Activated naive CD8-positive, alpha-beta T cell treated with anti-CD3 and anti-CD28 coated beads for 36 hours (primary cell): ENCODE measurements at places on chromosomes 5 and 9.

- H3K4me3 ChIP-seq = no peak overlapping the region
- peaks cover 12% of the 10 kb centered on the region for H3K4me1 ChIP-seq
- H3K27ac ChIP-seq = no peak overlapping the region
- H3K27me3 ChIP-seq = no peaks in the 10 kb centered on the region
Observed at GRCh38 chr9:15529566-15530324, 19.0 kb upstream of the PSIP1 start.

DNA sequence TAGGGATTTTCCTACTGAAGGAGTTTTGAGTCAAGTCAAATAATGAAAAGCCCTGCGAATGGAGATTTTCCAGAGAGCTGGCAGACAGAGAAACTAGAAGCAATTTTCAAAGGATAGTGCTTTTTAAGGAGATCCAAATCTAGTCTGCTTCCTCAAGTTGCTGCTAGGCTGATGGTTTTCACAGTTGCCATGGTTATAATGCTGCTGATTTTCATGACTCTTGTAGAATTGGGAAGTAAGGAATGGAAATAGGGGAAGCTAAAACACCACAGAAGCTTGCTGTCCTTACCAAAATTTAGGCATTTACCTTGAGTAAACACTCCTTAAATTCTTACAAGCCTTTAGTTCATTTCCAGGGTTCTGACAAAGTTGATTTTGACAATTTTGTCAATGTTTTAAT, 30.1 kb upstream of the HAPLN1 start:
- DNase-seq = no peak
- peaks cover 12% of the 10 kb centered on the region for H3K27me3 ChIP-seq
- no peaks in the 10 kb centered on the region for H3K4me1 ChIP-seq
- no peaks in the 10 kb centered on the region for H3K36me3 ChIP-seq
- H3K4me3 ChIP-seq = no peak overlapping the region

DNA sequence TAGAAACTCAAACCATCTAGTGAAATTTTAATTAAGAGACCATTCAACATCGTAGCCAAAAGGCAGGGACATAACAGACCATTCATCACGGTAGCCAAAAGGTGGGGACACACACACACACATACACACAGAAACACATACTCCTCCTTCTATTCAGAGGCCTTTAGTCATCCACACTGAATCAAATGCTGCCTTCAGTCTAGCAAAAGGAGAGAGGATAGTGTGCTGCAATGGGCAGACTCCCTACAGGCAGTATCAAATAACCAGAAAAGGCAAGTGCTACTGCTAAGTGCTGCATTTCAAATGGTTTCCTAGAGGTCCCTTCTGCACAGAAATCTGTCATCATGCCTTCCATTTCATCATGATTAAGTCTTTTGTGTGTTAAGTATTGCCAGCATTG, 303.9 kb downstream of the TRIM32 start:
- DNase-seq = no peak
- H3K4me1 ChIP-seq = no peaks in the 10 kb centered on the region
- H3K27ac ChIP-seq = no peak overlapping the region

GRCh38 chr5:89480406-89481007, 597.5 kb upstream of the MEF2C start:
- H3K27ac ChIP-seq = no peak overlapping the region
- peaks cover 4% of the 10 kb centered on the region for H3K27me3 ChIP-seq
- H3K4me1 ChIP-seq = no peaks in the 10 kb centered on the region
- no peaks in the 10 kb centered on the region for H3K36me3 ChIP-seq
- no peak overlapping the region for H3K4me3 ChIP-seq

DNA sequence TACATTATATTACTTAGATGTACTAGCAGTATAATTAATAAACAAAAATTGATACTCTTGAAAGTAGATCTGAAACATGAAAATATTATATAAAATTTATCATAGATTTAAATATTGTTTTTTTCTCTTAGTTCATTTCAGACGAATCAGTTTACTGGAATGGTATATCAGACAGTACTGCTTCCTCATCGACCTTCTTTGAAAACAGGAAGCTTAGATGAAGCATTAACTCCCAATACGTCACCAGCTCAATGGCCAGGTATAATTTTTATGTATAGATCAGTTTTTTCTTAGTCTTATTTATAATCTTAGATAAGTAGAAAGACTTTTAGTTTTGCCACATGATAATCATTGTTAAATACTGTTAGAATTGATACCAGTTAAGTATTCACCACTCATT, 106.3 kb downstream of the DMXL1 start:
- peaks cover 8% of the 10 kb centered on the region for H3K4me1 ChIP-seq
- H3K27me3 ChIP-seq = no peaks in the 10 kb centered on the region
- H3K4me3 ChIP-seq = no peak overlapping the region
- DNase-seq = no peak
- no peak overlapping the region for H3K27ac ChIP-seq

- H3K4me3 ChIP-seq = no peak overlapping the region
- peaks cover 18% of the 10 kb centered on the region for H3K4me1 ChIP-seq
- no peak for DNase-seq
- peaks cover 26% of the 10 kb centered on the region for H3K27me3 ChIP-seq
- H3K36me3 ChIP-seq = no peaks in the 10 kb centered on the region
- no peak overlapping the region for H3K27ac ChIP-seq
Observed at GRCh38 chr5:95725071-95725820, 5.9 kb upstream of the RHOBTB3 start.

- H3K4me3 ChIP-seq = no peak overlapping the region
- H3K36me3 ChIP-seq = peaks cover 13% of the 10 kb centered on the region
- H3K27me3 ChIP-seq = no peaks in the 10 kb centered on the region
- DNase-seq = no peak
- H3K4me1 ChIP-seq = peaks cover 15% of the 10 kb centered on the region
- H3K27ac ChIP-seq = peak overlapping the region; percentile 61
Observed at GRCh38 chr9:124353166-124353768, 62.0 kb downstream of the PSMB7 start.

GRCh38 chr9:113929634-113930389, 53.7 kb downstream of the ZNF618 start:
- no peak for DNase-seq
- H3K4me3 ChIP-seq = no peak overlapping the region
- no peaks in the 10 kb centered on the region for H3K27me3 ChIP-seq
- H3K36me3 ChIP-seq = no peaks in the 10 kb centered on the region

DNA sequence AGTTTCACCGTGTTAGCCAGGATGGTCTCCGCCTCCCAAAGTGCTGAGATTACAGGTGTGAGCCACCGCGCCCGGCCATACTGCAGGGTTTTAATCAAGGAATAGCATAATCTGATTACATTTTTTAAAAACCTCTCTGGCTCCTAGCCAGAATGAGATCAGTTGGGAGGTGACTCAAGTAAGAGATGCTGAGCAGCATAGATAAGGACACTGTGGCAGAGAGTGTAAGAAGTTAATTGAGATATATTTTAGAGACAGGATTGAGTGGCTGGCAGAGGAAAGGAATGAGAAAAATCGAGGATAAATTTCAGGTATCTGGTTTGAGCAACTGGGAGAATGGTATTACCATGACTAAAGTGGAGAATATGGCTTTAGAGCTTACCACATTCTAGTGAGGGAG, 7.3 kb upstream of the RIGI start:
- no peaks in the 10 kb centered on the region for H3K4me1 ChIP-seq
- H3K27ac ChIP-seq = no peak overlapping the region
- H3K36me3 ChIP-seq = peaks cover 9% of the 10 kb centered on the region
- no peak overlapping the region for H3K4me3 ChIP-seq
- DNase-seq = no peak

DNA sequence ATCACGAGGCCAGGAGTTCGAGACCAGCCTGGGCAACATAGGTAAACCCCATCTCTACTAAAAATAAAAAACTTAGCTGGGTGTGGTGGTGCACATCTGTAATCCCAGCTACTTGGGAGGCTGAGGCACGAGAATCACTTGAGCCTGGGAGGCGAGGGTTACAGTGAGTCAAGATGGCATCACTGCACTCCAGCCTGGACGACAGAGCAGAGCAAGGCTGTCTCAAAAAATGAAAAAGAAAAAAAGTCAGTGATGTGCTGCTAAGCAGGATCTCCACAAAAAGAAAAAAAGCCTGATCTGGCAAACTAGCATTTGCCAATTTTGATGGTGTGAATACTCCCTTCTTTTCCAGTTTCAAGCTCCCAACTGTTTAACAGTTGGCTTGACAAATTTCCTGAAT, 21.9 kb downstream of the F2R start:
- H3K27ac ChIP-seq = peak overlapping the region; percentile 79
- DNase-seq = no peak
- H3K27me3 ChIP-seq = no peaks in the 10 kb centered on the region
- no peak overlapping the region for H3K4me3 ChIP-seq
- H3K4me1 ChIP-seq = peaks cover 29% of the 10 kb centered on the region

GRCh38 chr9:93601063-93601462, 24.7 kb downstream of the PHF2 start:
- peaks cover 42% of the 10 kb centered on the region for H3K4me1 ChIP-seq
- H3K27ac ChIP-seq = no peak overlapping the region
- no peak for DNase-seq
- no peak overlapping the region for H3K4me3 ChIP-seq
- H3K36me3 ChIP-seq = peaks cover 14% of the 10 kb centered on the region

- H3K4me1 ChIP-seq = peaks cover 2% of the 10 kb centered on the region
- H3K4me3 ChIP-seq = no peak overlapping the region
- H3K36me3 ChIP-seq = no peaks in the 10 kb centered on the region
- DNase-seq = no peak
- H3K27me3 ChIP-seq = peaks cover 9% of the 10 kb centered on the region
Observed at GRCh38 chr5:156623381-156624040, 226.6 kb upstream of the PPP1R2B start.

GRCh38 chr9:93291536-93292287, 107.8 kb downstream of the WNK2 start:
- no peaks in the 10 kb centered on the region for H3K4me1 ChIP-seq
- no peak for DNase-seq
- no peak overlapping the region for H3K4me3 ChIP-seq
- no peak overlapping the region for H3K27ac ChIP-seq
- no peaks in the 10 kb centered on the region for H3K36me3 ChIP-seq
- no peaks in the 10 kb centered on the region for H3K27me3 ChIP-seq
